Activated CD4-positive, CD25-positive, alpha-beta regulatory T cell treated with anti-CD3 and anti-CD28 coated beads, Interleukin-2, amount 50 U/mL, for 16 hours (primary cell): ENCODE measurements at places on chromosomes 11 and 22.

DNA sequence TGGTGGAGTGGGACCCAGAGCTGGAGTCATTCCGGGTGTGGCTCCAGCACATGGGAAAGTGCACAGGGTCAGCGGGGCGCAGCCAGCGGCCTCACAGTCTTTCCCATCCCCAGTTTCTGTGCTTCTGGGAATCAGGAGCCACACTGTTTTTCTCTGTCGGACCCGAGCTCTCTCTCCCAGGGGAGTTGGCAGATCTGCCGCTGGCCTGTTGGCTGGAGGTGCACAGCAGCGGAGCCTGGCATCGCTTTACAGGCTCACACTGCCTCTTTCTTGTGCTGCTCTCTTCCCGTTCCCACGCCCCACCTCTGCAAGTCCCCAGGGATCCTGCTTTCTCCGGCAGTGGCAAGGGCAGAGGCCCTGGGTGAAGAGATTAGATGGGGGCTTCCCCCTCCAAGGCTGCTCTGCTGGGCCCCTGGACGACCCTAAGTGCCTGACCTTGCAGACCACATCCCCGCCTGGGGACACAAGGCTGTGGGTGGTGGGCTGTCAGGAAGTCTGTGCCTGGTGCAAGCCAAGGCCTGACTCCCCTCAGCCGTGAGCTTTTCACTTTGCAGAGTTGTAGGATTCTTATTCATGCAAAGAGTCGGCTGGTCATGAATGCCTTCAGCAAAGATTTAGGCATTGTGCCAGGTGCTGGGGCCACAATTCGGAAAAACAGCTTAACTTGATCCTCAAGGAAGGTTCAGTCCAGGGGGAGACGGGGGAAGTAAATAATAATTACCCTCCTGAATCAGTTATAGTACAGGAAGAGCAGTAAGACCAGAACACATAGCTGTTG, 116.3 kb downstream of the TIMP3 start:
- no peak for DNase-seq

DNA sequence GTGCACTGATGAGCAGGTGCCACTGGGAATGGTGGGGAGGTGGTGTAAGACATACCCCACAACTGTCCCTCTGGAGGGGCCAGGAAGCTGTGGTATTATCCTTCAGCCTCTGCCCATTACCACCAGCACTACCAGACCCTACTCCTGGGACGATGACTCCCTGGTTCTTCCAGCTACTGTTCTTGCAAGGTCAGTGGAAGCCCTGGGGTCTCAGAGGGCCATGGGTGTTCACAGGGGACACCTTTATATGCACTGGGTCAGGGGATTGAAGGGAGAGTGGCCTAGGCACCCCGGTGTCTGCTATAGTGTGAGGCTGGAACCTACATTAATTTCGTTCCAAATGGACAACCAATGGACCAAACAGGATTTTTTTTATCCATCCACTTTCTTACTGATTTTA, 102.1 kb downstream of the RPS6KA4 start:
- DNase-seq: no peak

- DNase-seq: peak; percentile 93
Measured at GRCh38 chr11:45917623-45918330, at the start of gene PEX16. Gene PEX16 (minus strand): TSS chr11:45917877. CDS start chr11:45917811, 66 bp downstream.

- DNase-seq: no peak
Measured at GRCh38 chr11:68804786-68805185, 36.9 kb downstream of the CPT1A start.

- no peak for DNase-seq
Measured at GRCh38 chr11:125587480-125587879, 5.2 kb upstream of the STT3A start.

DNA sequence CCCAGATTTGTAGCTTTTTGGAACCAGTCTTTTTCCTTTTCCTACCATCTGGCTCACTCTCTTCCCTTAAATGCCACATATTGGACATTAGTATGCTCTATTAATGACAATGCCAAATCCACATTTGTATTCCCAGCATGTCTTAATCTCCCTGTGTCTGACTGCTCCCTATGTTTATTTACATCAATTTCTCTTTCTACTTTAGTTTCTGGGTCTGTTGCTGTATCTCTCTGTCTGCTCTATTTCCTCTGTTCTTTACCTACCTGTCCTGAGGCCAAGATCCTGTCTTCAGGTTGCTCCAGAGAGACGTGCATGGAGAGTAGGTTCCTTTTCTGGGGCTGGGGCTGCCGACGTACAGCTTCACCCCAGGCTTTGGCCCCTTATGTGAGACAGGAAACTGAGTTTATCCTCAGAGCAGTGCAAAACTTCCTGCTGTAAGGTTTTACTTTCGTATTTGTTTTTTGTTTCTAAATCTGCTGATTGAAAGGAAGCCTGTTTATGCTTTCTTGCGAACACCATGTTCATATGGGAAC, 25.6 kb downstream of the OR2AG2 start:
- DNase-seq: no peak

GRCh38 chr22:17684245-17684644, 45.7 kb downstream of the BCL2L13 start:
- DNase-seq: no peak

GRCh38 chr11:2102883-2103213, 36.3 kb downstream of the IGF2 start:
- no peak for DNase-seq

DNA sequence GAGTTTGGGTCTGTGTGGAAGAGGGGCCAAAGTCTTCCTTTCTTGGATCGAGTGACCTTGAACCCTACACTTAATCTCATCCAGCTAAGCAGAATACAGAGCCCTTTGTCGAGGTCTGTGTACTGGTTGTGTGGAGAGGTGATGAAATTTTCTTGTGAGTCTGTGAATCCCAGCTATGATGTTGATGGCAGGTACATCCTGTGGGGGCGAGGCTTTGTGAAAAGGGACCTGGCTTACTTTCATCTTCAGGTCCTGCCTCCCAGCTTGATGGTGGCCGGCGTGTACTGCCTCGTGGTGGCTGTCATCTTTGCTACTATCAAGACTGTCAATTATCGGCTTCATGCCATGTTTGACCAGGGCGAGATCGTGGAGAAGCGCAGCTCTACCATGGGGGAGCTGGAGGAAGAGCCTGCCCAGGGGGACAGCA, 1.0 kb downstream of the PCNX3 start:
- no peak for DNase-seq

- DNase-seq: no peak
Measured at GRCh38 chr11:82533628-82534327, 199.9 kb downstream of the FAM181B start.
